ENCODE measurements at places on chromosomes 5 and 9. TPM values are rescaled to one million over a fixed set of nuclear protein-coding genes. Genes with fewer than 3 reads are reported as not detected.

SURF1 gene
- 47.9 TPM for total RNA-seq

GLIPR2 gene
- 0.19 TPM for total RNA-seq

BASP1 gene
- not detected for total RNA-seq

PCDHA8 gene
- total RNA-seq = 1.1 TPM

OR1L6 gene
- total RNA-seq = not detected

All from Calu3 (cell line).